Stimulated activated CD4-positive, alpha-beta T cell treated with anti-CD3 and anti-CD28 coated beads, Interleukin-1b, Interleukin-23, amount 100 ng/mL, for 1 hour (primary cell): ENCODE measurements at places on chromosomes 5 and 9.
A peak's percentile ranks its signal among the peaks of the same experiment; 100 is the strongest.

DNA sequence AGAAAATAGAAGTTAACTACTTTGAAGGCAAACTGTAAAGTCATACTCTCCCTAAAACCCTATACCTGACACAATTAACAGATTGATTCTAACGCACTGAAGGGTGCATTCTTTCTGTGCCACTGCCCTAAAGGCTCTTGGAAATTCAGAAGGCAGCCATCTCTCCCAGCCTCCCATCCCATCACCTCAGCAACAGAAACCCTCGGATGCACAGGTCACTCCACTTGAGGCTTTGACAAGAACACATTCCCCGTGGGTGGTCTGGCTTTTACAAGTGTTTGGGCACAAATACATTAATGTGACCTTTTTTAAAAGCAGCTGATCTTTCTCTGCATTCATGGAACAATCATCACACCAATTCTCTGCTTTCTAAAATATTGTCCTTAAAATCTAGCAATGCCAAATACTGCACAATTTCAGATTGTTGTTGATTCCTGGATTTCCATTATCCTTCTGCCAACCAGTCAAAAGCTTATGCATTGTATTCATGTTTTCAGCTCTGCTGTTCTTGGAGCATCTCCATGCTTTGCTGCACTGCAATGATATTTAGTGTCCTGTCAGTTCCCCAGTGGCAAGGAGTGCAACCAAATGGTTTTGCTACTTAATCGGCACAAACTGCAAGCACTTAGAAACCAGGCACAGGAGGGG, 175.6 kb downstream of the TMEM161B start:
- no peak for DNase-seq

- peak; percentile 58 for DNase-seq
Measured at GRCh38 chr5:172713113-172713808, 57.7 kb downstream of the DUSP1 start.

DNA sequence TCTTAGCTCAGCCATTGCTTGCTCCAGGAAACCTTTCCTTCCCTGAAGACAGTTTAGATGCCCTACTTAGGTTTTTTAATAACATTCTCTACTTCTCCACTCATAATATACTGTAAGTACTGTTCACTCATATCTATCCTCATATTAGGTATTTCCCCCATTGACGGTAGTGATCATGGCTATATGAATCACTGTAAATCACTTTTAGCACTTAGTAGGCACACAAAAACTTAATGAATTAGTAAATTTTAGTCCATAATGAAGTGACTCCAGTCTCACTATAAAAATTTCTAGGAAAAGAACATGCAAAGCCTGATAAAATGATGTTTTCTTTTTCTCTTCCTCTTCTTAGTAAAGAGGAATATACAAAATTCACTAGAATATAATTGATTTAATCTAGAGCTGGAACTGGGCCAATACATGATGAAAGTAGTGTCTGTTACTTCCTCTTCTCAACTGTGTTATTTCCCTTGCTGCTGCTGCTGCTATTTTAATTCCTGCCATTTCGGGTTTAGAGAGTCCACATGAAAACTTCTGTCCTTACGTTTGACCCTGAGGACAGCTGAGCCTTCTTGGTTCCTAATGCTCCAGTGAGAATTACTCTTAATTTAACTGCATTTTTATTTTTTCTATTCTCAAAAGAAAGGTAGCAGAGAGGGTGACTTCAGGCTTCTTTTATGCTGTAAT, 73.5 kb downstream of the LNPEP start:
- DNase-seq, result no peak

DNA sequence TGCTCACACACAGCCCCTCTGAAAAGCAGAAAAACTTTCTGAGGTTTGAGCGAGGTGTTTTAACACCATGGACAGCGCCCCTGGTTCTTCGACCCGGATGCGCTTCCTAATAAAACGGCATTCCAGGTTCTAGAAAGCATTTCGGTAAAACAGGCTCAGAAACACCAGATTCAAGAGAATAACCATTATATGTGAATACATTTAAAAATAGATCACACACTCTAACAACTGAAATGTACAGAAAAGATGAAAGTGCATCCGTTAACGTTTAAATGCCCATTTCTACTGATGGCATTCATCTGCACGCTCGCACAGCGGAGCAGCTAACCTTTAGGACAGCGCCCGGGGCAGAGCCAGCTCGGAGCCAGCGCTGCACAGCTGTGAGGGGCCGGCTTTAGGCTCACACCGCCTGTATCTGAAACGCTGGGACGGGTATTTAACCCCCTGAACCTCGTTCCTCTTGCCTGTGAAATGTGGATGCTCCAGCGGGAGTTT, 26.3 kb upstream of the TENT4A start:
- DNase-seq, result no peak

DNA sequence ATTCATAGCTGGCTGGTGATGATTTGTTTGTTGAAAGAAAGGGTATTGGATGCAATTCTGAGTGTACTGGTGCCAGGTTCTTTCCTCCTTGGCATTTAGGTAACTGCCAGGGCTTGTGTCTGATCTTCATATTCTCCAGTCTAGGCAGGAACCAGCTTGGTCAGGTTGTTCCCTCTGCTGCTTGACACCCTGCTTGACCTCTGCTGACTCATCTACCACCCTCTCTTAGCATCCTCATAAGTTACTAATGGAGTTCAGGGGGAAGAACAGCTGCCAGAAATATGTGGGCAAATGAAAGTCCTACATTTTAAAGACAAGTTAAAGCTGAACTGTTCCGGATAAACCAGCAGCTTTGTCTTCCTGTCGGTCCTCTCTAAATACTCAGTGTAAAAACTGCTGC, 116.1 kb upstream of the TNC start:
- no peak for DNase-seq

DNA sequence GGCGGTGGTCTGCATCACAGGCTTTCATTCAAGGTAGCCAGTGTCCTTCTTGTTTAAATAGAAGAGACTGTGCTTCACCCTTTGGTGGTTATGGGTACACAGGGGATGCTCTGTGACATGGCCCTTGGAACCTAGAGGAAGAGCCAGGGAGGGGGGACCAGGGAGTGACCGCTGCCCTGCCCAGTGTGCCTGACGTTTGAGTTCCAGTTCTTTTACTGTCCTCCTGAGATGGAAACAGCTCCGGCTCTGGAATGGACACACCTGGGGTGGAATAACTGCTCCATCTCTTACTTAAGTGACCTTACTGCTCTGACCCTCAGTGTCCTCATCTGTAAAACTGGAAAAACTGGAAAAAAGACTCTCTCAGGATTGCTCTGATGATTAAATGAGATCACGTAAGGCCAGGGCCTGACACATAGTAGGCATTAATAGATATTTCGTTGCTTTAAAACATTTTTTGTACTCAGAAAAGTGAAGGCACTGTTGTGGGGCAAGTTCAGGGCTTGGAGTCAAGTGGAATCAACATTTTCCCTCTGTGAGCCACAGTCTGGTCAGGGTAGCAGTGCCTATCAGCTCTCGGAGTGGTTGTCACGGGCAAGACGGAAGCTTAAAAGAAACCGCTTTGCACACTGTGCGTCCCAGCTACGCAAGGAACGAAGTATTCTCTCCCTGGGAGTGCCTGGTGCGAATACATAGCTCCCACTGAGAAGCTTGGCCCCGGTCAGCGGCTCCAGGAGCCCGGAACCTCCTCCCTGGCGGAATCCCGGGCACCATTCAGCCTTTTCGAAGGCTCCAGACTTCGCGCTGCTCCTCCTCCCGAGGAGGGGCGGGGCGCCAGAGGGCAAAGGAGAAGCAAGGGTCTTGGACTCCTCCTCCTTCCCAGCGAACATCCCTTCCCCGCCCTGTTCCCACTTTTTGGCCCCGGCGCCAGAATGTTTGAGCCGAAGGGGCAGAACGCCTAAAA, 5.8 kb downstream of the POU4F3 start:
- DNase-seq, result no peak

GRCh38 chr5:130652176-130652575, 512.9 kb downstream of the HINT1 start:
- DNase-seq, result no peak

DNA sequence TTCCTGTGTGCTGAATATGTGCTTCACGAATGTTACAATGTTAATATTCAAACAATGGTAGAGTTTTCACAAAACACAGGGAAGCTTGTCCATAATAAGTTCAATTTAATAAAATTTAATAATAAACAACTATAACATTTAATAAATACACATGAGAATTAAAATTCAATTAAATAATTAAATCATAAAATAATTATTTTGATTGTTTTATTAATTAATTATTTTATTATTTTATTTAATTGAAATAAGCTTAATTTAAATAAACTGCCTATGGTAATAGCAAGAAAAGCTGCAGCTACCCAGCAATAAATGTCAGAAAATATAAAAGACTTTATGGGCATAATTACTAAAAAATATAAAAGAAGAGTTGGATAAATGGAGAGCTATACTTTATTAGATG, 149.0 kb upstream of the NFIB start:
- DNase-seq, result no peak

- DNase-seq, result no peak
Measured at GRCh38 chr5:56565283-56565615, 250.1 kb upstream of the MAP3K1 start.
